Osteocyte (in vitro differentiated cells): ENCODE measurements at places on chromosomes 4 and X. TPM values are rescaled to one million over a fixed set of nuclear protein-coding genes. Genes with fewer than 3 reads are reported as not detected.

Gene ARMCX4
- total RNA-seq, result 16.8 and 17.5 TPM in 2 replicates

Gene RAB39B
- 2.6 and 3.0 TPM in 2 replicates for total RNA-seq

Gene STATH
- total RNA-seq, result not detected in 2 replicates

Gene SPINK2
- not detected in 2 replicates for total RNA-seq

Gene ADRA2C
- 0.26 and 0.32 TPM in 2 replicates for total RNA-seq

Gene ATP2B3
- total RNA-seq, result 0.21 and 0.39 TPM in 2 replicates

Gene BEND4
- total RNA-seq, result not detected in 2 replicates

Gene EXOSC9
- 23.3 and 24.0 TPM in 2 replicates for total RNA-seq

Gene HSFX3
- not detected in 2 replicates for total RNA-seq

Gene SMIM10
- 3.2 and 3.3 TPM in 2 replicates for total RNA-seq

Gene HAUS3
- 10.2 and 11.7 TPM in 2 replicates for total RNA-seq

DNA sequence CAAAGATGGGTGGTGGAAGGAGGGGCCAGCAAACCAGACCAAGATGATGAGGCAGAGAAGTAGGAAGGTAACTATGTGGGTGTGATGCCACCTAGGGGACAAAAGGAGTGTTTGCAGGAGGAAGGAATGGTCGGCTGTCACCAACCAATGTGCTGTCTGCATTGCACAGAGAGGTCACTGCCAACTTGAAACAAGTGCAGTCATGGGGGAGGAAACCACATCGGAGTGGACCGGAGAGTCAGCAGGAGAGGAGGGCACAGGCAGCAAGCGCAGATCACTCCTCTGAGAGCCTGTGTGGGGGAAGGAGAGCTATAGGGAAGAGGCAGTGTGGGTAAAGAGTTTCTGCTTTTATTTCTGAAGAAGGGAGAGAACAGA, 38.5 kb upstream of the FGFBP2 start:
- no peak overlapping the region for H3K27ac ChIP-seq
- H3K4me1 ChIP-seq, result no peaks in the 10 kb centered on the region
- H3K36me3 ChIP-seq, result no peaks in the 10 kb centered on the region
- H3K27me3 ChIP-seq, result peaks cover 18% of the 10 kb centered on the region

GRCh38 chr4:117378942-117379341, 293.6 kb upstream of the TRAM1L1 start:
- no peak for DNase-seq
- H3K4me1 ChIP-seq, result no peaks in the 10 kb centered on the region
- H3K36me3 ChIP-seq, result no peaks in the 10 kb centered on the region
- no peak overlapping the region for H3K4me3 ChIP-seq
- H3K27me3 ChIP-seq, result no peaks in the 10 kb centered on the region

DNA sequence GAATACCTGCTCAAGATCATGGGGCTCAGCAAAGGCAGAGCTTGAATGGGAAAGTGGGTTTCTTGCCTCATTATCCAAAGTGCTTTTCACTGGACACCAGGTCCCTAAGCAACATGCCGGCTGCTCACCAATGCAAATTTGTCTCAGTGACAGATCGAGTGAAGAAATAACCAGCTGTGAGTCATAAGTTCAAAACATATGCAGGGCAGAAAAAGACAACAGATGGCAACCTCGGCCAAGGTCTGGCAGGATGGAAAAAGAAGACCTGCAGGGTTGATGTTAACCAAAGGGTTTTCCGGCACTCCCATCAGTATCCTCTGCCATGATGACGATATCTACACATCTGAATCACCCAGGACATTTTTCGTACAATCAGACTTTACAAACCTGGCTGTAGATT, 124.1 kb downstream of the AFAP1 start:
- no peak overlapping the region for H3K4me3 ChIP-seq
- DNase-seq, result no peak
- peaks cover 35% of the 10 kb centered on the region for H3K4me1 ChIP-seq
- H3K36me3 ChIP-seq, result peaks cover 56% of the 10 kb centered on the region
- H3K27me3 ChIP-seq, result no peaks in the 10 kb centered on the region
- H3K27ac ChIP-seq, result peak overlapping the region; percentile 73

DNA sequence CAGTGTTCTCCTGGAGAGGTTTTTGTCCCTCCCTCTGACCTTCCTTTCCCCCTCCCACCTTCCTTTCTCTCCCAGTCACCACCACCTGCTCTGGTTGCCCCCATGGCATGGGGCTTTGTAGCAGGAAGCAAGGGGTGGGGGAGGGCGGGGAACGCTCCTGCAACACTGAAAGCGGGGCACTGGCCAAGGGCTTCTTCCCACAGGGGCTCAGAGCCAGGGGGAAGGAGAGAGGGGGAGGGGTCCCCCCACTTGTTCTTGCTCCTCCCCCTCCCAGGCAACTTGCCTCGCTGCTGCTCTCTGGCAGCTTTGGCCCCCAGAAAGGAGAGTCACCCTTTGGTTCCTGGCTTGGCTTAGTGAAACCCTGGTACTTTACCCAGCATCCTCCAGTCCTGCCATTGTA, 48.4 kb downstream of the BCORL1 start:
- no peak for DNase-seq
- no peaks in the 10 kb centered on the region for H3K4me1 ChIP-seq
- no peak overlapping the region for H3K27ac ChIP-seq

GRCh38 chrX:17842769-17843525, 18.2 kb downstream of the RAI2 start:
- H3K27me3 ChIP-seq, result no peaks in the 10 kb centered on the region
- no peak overlapping the region for H3K27ac ChIP-seq
- no peaks in the 10 kb centered on the region for H3K36me3 ChIP-seq
- no peak for DNase-seq

GRCh38 chr4:72112514-72113156, 80.8 kb downstream of the NPFFR2 start:
- no peak for DNase-seq
- no peak overlapping the region for H3K4me3 ChIP-seq
- H3K4me1 ChIP-seq, result peaks cover 8% of the 10 kb centered on the region
- no peaks in the 10 kb centered on the region for H3K27me3 ChIP-seq
- no peak overlapping the region for H3K27ac ChIP-seq

DNA sequence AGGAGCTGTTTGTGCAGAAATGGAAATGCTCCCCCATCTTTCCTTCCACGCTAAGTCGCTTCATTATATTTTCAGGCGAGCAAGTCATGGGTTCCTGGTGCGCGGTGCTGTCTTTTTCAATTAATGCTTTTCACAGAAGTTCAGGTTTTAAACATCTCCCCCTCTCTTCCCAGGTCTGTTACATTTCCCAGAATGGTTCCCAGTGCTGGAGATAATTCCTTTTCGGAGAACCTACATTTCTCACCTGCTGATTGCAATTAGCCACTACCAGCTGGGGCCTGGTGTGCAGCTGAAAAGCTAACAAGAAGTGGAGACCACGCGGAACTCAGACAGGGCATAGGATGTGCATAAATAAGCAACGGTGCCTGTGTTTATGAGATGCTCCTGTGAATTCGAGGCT, 217.8 kb downstream of the MID1IP1 start:
- no peak overlapping the region for H3K27ac ChIP-seq
- no peak for DNase-seq
- H3K27me3 ChIP-seq, result no peaks in the 10 kb centered on the region
- no peaks in the 10 kb centered on the region for H3K4me1 ChIP-seq

DNA sequence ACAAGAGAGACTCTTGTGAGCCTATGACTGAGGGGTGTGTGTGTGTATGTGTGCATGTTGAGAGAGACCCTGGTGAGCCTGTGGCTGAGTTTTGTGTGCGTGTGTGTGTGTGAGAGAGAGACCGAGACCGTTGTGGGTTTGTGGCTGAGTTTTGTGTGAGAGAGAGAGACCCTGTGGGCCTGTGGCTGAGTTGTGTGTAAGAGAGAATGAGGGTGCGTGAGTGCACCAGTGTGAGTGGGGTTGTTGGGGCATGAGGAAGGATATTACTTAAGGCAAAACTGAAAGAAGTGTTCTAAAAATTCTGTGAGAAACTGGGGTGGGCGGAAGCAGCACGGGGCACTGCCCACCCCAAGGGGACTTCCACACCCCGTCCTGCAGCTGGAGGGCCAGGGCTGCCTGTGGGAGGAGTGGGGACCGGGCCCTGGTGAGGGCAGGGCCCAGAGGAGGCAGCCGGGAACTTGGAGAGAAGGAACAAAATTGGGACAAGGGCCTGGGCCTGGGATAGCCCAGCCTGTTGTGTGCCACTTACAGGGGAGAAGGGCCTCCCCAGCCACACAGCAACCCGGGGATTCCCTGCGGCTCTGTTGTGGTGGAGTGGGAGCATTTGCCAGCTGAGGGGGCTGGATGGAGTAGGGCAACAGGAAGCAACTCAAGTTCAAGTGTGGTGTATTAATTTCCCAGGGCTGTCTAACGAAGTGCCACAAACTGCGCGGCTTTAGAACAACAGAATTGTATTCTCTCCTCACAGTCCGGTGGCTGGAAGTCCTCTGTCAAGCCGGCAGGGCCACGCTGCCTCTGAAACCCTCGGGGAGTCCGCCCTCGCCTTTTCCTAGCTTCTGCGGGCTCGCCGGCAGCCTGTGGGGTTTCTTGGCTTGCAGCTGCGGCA, 22.1 kb downstream of the TMEM131L start:
- no peaks in the 10 kb centered on the region for H3K36me3 ChIP-seq
- peak; percentile 80 for DNase-seq
- no peaks in the 10 kb centered on the region for H3K27me3 ChIP-seq
- peaks cover 62% of the 10 kb centered on the region for H3K4me1 ChIP-seq
- H3K27ac ChIP-seq, result peak overlapping the region; percentile 80

- H3K27ac ChIP-seq, result no peak overlapping the region
- no peak for DNase-seq
- H3K36me3 ChIP-seq, result no peaks in the 10 kb centered on the region
These were observed 101.6 kb upstream of the OTUD4 start for GRCh38 chr4:145281951-145282350.

- peaks cover 11% of the 10 kb centered on the region for H3K36me3 ChIP-seq
- H3K4me1 ChIP-seq, result peaks cover 81% of the 10 kb centered on the region
- no peaks in the 10 kb centered on the region for H3K27me3 ChIP-seq
- H3K4me3 ChIP-seq, result no peak overlapping the region
- H3K27ac ChIP-seq, result peak overlapping the region; percentile 70
These were observed 28.4 kb downstream of the PLS3 start for GRCh38 chrX:115589419-115589818.

DNA sequence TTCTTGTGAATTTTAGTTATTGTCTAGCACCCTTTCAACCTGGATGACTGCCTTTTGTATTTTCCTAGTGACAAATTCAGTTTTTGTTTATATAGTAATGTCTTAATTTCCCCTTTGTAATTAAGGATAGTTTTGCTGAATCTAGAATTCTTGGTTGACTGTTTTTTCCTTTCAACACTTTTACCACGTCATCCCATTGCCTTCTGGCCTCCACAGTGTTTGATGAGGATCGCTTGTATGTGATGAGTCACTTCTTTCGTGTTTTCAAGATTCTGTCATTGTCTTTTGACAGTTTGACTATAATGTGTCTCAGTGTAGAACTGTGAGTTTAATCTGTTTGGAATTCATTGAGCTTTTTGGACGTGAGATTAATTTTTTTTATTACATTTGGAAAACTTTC, 30.1 kb downstream of the KDM6A start:
- peaks cover 46% of the 10 kb centered on the region for H3K4me1 ChIP-seq
- H3K36me3 ChIP-seq, result no peaks in the 10 kb centered on the region
- H3K27me3 ChIP-seq, result no peaks in the 10 kb centered on the region
- H3K27ac ChIP-seq, result no peak overlapping the region
- DNase-seq, result no peak
- no peak overlapping the region for H3K4me3 ChIP-seq

GRCh38 chrX:131058136-131058868, at the start of gene ARHGAP36:
Gene ARHGAP36 (plus strand): TSS chrX:131058346. CDS start chrX:131081666, 23,320 bp downstream.
- H3K36me3 ChIP-seq, result no peaks in the 10 kb centered on the region
- no peak for DNase-seq
- H3K4me1 ChIP-seq, result no peaks in the 10 kb centered on the region
- H3K4me3 ChIP-seq, result no peak within 1 kb of the TSS
- no peak within 1 kb of the TSS for H3K27ac ChIP-seq

DNA sequence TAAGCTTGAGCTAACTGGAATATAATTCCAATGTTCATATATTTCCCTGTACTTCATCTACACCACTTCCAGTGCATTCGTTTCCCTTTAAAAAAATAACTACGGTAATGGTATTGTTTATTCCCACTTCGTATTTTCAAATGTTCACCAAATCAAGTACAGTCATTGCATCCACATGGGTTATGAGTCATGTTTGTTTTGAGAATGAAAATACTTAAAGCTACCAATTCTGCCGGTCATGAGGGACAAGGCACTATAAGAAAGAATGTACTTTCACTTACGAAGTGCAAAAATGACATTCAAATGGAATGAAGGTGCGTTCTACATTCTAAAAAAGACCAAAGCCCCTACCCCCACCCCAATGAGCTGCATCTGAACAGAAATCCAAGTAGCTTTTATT, 174.4 kb upstream of the FGF13 start:
- no peaks in the 10 kb centered on the region for H3K36me3 ChIP-seq
- DNase-seq, result no peak
- H3K4me1 ChIP-seq, result no peaks in the 10 kb centered on the region
- H3K27me3 ChIP-seq, result no peaks in the 10 kb centered on the region

- DNase-seq, result no peak
- H3K27ac ChIP-seq, result no peak overlapping the region
- no peaks in the 10 kb centered on the region for H3K36me3 ChIP-seq
- H3K4me3 ChIP-seq, result no peak overlapping the region
- peaks cover 25% of the 10 kb centered on the region for H3K27me3 ChIP-seq
These were observed 241.4 kb upstream of the GALNT7 start for GRCh38 chr4:172927096-172927814.
